Type B pancreatic cell (in vitro differentiated cells): ENCODE measurements at places on chromosomes 2 and 18. TPM values are rescaled to one million over a fixed set of nuclear protein-coding genes. Genes with fewer than 3 reads are reported as not detected.

GKN2 gene
- total RNA-seq = 0.92 TPM in 1 of 2 replicates, not detected in the other

DNA sequence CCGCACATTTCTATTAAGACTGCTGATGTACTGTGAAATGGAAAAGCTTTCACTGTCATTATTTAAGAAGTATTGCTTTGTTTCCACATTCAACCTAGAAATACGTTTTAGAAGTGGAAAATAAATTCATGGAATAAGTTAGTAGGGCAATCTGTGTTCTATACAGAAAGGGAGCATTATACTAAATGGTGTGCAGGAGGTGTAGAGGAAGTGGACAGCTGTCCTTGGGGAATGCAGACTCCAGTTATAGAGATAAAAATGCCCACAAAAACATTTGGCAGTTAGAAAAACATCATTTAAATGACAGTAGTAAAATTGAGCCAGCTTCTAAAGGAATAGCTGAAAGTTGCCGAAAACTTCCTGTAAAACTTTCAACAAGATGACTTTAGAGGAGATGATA, 46.8 kb downstream of the PIK3C3 start:
- no peaks in the 10 kb centered on the region for H3K27me3 ChIP-seq
- H3K4me3 ChIP-seq = no peak overlapping the region
- H3K27ac ChIP-seq = no peak overlapping the region
- no peak for DNase-seq
- H3K4me1 ChIP-seq = no peaks in the 10 kb centered on the region

GRCh38 chr2:207137596-207138337, 28.0 kb downstream of the KLF7 start:
- H3K27ac ChIP-seq = no peak overlapping the region
- no peaks in the 10 kb centered on the region for H3K27me3 ChIP-seq
- H3K4me3 ChIP-seq = no peak overlapping the region
- H3K36me3 ChIP-seq = peaks cover 13% of the 10 kb centered on the region

CD226 gene
- 0.59 and 0.92 TPM in 2 replicates for total RNA-seq

PTPRM gene
- total RNA-seq = 11.2 and 18.6 TPM in 2 replicates

DNA sequence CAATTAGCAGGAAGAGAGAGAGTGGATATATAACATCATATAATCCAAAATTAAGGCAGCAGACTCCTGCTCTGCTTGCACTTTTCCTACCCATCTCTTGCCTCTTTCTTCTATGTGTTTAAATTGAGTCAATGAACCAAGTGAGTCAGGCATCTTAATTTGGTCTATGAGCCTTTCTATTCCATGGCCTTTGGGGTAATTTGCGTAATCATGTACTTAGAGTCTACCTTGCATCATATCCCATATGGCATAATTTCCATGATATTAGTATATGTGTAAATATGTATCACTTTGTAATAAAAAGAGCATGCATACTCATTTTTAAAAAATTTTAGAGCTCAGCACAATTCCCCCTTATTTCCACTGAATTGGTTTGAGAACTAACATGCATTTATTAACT, 555.2 kb downstream of the STK39 start:
- no peak overlapping the region for H3K27ac ChIP-seq
- H3K4me1 ChIP-seq = no peaks in the 10 kb centered on the region

DNA sequence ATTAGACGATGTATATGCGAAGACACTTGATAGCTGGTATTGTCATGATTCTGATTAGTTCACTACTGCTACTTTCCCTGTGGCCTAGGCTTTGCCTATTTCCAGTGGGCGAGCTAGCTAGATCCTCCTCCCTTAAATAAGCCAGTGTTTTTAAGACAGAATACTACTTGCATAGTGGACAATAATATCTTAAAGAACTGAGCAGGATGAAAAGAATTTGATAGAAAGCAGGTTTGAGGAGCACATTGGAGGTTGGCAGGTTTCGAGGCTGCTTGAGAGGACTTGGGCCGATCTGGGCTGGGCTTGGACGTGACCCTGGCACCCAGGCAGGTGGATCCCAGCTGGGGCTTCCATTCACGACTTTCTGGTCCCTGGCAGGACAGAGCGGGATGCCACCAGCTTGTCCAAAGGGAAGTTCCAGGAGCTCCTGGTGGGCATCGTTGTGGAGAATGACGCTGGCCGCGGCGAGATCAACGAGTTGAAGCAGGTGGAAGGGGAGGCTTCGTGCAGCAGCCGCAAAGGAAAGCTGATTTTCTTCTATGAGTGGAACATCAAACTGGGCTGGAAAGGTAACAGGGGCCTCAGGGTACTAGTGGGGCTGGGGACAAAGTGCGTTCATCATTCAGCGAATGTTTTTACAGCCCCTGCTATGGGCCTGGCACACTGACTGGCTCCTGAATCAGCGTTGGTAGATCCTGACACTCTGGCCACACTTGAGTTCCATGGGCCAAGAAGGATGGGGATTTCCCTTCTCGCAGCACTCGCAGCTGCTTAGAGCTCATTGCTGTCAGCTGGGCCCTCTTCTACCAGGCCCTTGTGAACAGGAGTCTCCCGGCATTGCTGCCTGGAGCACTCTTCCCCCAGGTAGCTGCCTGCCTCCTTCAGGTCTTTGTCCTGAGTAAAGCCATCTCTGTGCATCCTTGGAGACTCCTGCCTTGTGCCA, 16.9 kb downstream of the C2orf74 start:
- peak overlapping the region; percentile 79 for H3K27ac ChIP-seq
- peaks cover 44% of the 10 kb centered on the region for H3K4me1 ChIP-seq
- H3K4me3 ChIP-seq = peak overlapping the region; percentile 90
- no peaks in the 10 kb centered on the region for H3K27me3 ChIP-seq
- peaks cover 34% of the 10 kb centered on the region for H3K36me3 ChIP-seq
- DNase-seq = no peak

DNA sequence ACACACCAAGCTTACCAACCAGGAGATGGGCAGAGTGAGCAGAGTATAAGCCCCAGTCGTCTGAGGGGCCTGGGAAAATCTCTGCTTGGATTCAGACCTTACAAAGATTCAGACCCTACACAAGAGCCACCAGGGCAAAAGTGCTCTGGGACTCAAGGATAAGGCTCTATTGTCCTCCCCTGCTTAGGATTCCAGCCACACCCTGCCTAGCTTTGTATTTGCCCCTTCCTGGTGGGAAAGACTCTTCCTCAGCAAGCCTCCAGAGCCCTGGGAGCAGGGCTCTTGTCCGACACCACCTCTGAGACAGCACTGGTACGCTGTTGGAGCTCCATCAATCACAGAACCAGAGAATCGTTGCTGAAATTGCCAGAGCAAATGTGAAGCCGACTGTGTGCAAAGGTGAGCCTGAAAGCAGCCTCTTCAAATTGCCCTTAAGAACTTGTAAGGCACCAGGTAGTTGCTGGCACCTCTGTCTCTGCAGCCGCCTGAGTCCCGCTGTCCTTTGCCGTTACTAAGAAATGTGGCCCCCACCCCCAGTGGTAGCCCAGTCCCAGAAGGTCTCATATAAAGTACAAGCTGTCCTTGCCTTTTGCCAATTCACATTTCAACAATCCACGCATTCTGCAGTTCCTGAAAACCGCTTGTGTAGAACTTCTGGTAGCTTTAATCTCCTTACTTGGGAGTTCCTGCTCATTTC, 148.7 kb downstream of the CTIF start:
- peaks cover 17% of the 10 kb centered on the region for H3K36me3 ChIP-seq
- DNase-seq = no peak

DNA sequence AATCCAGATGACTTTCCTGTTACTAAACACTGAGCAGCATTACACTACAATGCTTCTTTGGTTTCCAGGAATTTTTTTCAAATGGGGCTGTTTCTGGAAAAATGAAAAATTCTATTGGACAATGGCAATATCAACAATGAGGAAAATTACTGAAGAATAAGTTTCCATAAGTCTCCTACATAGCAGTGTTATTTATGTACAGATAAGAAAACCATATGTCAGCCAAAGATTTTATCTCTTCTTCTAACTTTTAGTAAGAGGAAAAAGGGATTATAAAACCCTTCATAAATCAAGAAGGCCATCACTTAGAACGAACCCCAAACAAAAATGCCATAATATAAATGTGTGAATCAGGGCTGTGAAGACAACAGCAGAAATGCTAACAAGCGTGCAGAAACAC, 31.6 kb upstream of the NOSTRIN start:
- peaks cover 29% of the 10 kb centered on the region for H3K36me3 ChIP-seq
- H3K4me3 ChIP-seq = no peak overlapping the region
- H3K27me3 ChIP-seq = no peaks in the 10 kb centered on the region

DNA sequence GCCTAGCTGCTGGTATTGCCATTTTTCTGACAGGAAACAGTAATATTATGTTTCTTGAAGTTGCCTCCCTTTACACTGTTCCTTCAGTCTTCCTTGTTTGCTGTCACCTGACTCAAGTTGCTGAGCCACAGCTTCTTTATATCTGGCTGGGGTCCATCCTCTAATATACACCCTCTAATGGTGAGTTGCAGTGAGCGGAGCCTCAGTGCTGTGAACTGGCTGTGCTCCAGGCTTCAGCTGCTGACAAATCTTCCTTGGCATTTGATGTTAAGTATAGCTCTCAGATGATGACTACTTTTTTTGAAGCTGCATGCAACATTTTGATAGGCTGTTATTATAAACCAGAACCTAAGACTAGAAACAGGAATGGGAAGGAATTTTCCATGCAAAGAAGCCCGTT, 366.7 kb downstream of the NUP35 start:
- H3K4me1 ChIP-seq = no peaks in the 10 kb centered on the region
- H3K36me3 ChIP-seq = no peaks in the 10 kb centered on the region
- H3K27me3 ChIP-seq = no peaks in the 10 kb centered on the region
- H3K27ac ChIP-seq = no peak overlapping the region
- H3K4me3 ChIP-seq = no peak overlapping the region

GRCh38 chr2:24819442-24820174, 26.4 kb downstream of the CENPO start:
- H3K4me3 ChIP-seq = no peak overlapping the region
- no peak overlapping the region for H3K27ac ChIP-seq
- peak; percentile 59 for DNase-seq
- peaks cover 26% of the 10 kb centered on the region for H3K36me3 ChIP-seq
- no peaks in the 10 kb centered on the region for H3K27me3 ChIP-seq

DNA sequence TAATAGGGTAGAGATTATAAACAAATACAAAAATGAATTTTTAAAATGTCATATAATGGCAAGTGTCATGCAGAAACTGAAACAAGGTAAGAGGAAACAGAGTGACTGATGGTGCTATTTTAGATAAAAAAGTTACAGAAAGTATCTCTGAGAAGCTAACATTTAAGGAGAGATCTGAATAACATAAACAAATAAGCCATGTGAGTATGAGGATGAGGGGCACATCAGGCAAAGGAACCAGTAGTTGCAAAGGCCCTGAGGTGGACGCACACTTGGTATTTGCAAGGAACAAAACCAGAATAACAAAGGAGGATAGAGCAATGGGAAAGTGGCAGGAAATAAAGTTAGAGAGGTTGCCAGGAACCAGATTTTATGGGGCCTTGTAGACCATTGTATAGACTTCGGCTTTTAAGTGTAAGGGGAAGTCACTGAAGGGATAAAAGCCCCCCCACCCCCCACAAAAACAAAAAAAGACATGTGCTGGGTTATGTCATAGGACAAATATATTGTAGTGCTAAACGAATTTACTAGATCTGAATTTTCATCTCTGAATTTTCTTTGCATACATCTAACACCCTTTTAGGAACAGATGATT, 159.2 kb downstream of the DTNB start:
- peak overlapping the region; percentile 29 for H3K4me3 ChIP-seq
- peaks cover 22% of the 10 kb centered on the region for H3K36me3 ChIP-seq
- peak overlapping the region; percentile 99 for H3K27ac ChIP-seq
- DNase-seq = no peak

SLC25A52 gene
- total RNA-seq = not detected in 2 replicates

DPP10 gene
- 8.8 and 9.9 TPM in 2 replicates for total RNA-seq

DNA sequence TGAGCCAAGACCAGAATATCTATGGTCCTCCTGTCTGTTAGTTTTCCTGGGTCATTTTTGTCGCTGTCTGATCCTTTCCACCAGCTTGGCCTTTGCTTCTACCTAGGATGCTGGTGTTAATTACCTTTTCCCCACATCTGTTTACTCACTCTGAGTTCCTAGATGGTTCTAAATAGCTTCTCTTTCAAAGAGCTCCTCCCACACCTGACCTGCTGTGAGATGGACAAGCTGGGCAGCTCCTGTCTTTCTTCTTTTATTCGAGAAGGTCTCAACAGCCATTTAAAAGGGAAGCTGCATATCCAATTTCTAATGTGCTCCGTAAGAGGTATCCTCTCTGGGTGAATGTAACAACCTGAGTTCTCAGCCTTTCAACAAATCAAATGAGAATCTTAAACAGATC, 156.2 kb downstream of the HRH4 start:
- peaks cover 4% of the 10 kb centered on the region for H3K4me1 ChIP-seq
- H3K4me3 ChIP-seq = no peak overlapping the region
- no peaks in the 10 kb centered on the region for H3K36me3 ChIP-seq
- no peak for DNase-seq
- H3K27ac ChIP-seq = no peak overlapping the region
- H3K27me3 ChIP-seq = no peaks in the 10 kb centered on the region

GRCh38 chr2:105224444-105224843, 17.1 kb upstream of the GPR45 start:
- H3K36me3 ChIP-seq = no peaks in the 10 kb centered on the region
- no peak overlapping the region for H3K27ac ChIP-seq
- DNase-seq = peak; percentile 45

GRCh38 chr2:70923378-70924015, 12.2 kb upstream of the ATP6V1B1 start:
- H3K27me3 ChIP-seq = peaks cover 22% of the 10 kb centered on the region
- H3K4me3 ChIP-seq = no peak overlapping the region
- H3K4me1 ChIP-seq = peaks cover 12% of the 10 kb centered on the region
- peaks cover 6% of the 10 kb centered on the region for H3K36me3 ChIP-seq
- no peak overlapping the region for H3K27ac ChIP-seq

DNA sequence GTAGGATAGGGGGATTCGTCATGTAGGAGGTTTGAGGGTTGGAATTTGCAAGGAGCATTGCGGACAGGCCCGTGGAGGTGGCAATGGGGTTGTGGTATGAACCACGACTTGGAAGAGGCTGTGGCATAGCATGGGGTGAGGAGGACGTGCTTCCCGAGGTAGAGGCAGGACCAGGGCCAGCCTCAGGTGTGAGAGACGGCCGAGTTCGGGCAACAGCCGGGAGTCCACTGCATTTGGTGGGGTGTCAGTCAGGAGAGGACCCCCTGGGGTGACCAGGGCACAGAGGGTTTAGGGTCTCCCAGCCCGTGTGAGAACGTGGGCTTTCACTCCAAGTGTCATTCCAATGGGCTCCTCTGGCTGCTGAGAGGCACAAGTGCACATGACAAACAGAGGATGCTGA, 339.0 kb downstream of the EIPR1 start:
- H3K4me3 ChIP-seq = no peak overlapping the region
- no peak for DNase-seq
- peaks cover 22% of the 10 kb centered on the region for H3K4me1 ChIP-seq
- no peak overlapping the region for H3K27ac ChIP-seq
- peaks cover 3% of the 10 kb centered on the region for H3K36me3 ChIP-seq
